ENCODE measurements at places on chromosomes 3 and 15.

GRCh38 chr15:37140531-37141058 is 40.2 kb upstream of the MEIS2 start:
- DNase-seq = no peak

- DNase-seq = no peak
Measured at GRCh38 chr15:83320404-83320803, 35.9 kb upstream of the BNC1 start.

GRCh38 chr3:42014921-42015533 is 53.1 kb upstream of the ULK4 start:
- DNase-seq = no peak

DNA sequence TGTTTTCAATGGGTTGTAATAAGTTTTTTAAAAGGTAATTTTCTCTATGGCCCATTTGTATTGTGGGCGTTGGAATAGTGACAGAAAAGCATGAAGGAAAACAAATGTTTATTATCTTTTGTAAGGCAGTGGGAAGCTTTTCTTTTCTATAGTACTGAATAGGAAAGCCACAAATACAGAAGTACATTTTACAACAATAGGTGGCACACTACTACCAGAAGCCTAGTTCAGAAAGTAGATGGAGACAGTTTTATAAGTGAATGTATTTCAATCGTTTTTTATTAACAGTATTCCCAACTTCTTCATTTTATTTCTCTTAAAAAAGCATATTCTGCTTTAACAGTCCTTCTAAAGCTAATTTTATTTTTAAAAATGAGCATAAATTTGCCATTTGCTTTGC is 296.7 kb downstream of the PTPRG start:
- DNase-seq = no peak

- no peak for DNase-seq
Measured at GRCh38 chr15:65529762-65530317, 423 bp upstream of the HACD3 start.

DNA sequence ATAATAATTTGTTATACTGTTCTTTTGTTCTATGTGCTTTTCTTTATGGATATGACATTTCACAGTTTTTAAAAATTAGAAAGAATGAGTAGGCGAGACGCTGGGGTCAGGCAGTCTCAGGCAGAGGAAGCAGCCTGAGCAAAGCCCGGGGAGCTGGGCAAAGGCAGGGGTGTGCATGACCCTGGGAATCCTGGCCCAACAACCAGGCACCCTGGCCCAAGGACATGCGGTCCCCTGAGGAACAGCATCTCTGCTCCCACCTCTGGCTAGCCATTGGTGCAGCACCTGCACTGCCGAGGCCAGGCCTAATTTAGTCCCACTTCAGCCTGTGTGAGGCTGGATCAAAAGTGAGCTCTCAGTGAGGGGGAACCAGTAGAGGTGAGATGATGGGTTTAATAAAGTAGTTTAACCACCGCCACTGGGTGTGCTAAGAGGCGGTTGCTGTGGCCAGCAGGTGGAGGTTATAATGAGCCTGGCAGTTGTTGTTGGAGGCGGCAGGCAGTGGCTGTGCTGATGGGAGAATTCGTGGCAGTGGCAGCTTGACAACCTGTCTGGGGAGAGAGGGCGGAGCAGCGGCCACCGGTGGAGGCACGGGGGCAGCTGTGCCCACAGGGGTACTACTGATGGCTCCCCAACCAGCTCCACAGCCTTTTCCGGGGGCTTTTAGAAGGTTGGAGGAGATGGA is 41.5 kb downstream of the PRKCD start:
- no peak for DNase-seq

DNA sequence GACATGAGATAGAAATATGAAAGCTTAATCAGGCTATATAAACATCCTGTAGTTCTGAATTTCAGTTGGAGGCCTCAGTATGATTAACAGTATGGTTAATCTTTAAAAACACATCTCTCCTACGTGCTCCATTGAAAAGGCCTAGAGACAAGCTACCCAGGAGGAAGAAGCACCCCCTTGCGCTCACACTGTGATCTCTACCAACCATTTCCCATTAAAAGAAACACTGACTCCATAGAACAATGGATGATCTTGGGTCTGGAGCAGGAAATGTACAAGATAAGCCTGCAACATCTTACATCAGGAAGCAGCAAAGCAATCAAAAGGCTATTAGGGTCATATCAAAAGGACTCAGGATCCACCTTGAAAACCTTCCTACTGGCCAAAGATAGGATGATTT is 3.4 kb upstream of the EOGT start:
- no peak for DNase-seq

DNA sequence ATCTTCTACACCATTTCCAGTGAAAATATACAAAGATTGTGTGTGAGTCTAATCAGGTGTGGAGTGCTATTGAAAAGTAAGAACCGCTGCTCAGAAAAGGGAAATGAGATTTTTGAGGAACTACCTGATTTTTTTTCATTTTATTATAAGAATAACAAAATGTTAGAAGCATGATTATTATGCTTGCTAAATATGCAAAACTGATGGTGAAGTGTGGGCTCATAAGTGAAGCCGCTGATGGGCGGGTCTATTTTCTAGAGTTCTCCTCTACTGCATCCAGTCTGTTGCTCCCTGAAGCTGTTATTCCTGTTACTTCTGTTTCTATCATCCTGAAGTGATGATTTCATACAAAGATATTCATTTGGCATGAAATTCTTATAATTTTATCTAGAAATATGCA is 612.0 kb downstream of the CADM2 start:
- no peak for DNase-seq

GRCh38 chr3:12556690-12557472 is at the start of gene MKRN2:
Gene MKRN2, plus strand, starts transcription at chr3:12557087. Its CDS starts 64 bp downstream, at chr3:12557151.
- peak; percentile 88 for DNase-seq

- DNase-seq = no peak
Measured at GRCh38 chr15:63601704-63602185, 4.6 kb downstream of the FBXL22 start.

- DNase-seq = no peak
Measured at GRCh38 chr3:56633181-56633580, 49.9 kb downstream of the TASOR start.

- no peak for DNase-seq
Measured at GRCh38 chr3:154228561-154229216, 95.6 kb downstream of the DHX36 start.
